Activated CD8-positive, alpha-beta memory T cell treated with anti-CD3 and anti-CD28 coated beads for 1 hour (primary cell): ENCODE measurements at places on chromosomes 5 and 9.

GRCh38 chr9:120693700-120694008 lies 20.6 kb downstream of the MEGF9 start:
- DNase-seq: no peak

DNA sequence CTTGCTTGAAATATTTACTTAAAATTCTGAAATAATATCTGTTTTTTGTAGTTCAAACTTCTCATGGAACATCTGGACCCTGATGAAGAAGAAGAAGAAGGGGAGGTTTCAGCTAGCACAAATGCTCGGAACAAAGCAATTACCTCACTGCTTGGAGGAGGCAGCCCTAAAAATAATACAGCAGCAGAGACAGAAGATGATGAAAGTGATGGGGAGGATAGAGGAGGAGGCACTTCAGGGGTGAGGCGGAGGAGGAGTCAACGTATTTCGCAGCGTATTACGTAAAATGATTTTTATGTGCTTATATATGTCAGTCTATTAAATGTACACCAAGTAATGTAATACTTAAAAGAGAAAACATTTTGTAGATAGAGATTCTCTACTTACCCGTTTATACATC lies 185.4 kb downstream of the CPLANE1 start:
- no peak for DNase-seq

DNA sequence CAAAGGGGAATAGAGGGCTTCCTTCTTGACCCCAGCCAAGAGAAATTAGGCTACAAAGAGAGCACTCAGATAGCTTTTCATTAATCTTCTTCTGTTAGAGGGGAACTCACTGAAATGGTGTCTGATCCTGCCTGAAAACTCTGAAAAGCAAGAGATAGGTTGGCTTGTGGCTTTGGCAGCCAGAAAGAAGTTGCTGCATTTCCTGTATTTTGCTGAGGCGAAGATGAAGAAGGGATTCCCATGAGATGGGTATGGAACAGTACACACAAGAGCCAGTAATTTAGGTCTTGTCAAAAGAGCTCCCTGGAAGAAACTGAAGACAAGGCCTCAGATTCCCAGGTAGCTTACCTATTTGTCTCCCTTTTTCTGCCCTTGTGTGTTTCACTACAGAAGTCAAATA lies 120.9 kb upstream of the TARS1 start:
- no peak for DNase-seq

DNA sequence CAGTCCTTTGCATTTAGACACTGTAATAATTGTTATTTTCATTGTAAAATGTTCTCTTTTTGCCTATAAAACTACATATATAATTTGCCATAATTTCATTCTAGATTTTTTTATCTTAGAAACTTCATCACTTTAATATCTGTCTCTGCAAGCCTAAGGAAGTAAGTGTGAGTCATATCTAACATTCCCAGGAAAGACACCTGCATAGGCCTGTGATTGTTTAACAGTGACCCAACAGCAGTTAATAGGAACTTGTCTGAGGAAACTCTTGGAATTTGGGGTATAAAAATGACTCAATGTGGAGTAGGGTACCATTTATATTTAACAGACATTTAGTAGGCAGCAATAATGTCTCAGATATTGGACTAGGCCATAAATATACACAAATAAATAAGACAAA lies 229.2 kb upstream of the FAM174A start:
- no peak for DNase-seq

DNA sequence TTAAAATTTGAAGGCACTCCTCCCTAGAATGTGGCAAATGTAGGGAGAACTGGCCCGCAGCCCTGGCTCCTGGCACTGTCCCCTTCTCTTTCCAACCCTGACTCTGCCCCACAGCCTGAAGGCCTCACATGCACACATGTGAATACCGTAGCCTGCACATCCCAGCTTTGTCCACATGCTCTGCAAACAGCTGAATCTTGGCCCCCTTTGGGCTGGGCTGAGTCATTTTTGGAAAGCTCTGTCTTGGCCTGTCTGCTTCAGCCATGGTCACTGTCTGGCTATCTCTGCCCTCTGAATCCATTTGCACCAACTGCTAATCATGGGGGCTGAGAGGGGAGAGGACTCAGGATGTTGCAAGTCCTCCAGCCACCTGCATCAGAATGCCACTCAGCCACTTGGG lies 22.1 kb upstream of the GALNT10 start:
- no peak for DNase-seq

- no peak for DNase-seq
Observed at GRCh38 chr5:121763665-121764064, 88.0 kb upstream of the FTMT start.

- DNase-seq: no peak
Observed at GRCh38 chr9:21993007-21993406, 1.2 kb downstream of the CDKN2A start.

DNA sequence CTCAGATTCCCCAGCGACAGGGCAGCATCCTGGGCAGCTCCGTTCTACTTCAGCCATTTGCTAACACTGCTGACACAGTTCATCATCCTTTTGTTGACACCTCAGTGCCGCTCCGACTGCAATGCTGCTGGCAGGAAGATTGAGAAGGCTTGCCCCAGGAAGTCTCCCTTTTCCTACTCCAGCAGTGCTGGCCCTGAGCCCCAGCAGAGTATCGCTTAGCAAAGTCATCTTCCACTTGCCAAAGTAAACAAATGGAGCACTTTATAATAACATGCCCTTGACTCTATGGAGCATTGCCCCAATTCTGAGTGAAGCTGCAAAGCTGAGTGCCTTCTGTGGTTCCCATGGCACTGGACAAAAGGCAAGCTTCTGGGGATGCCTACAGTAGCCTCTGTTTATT lies 32.2 kb downstream of the PRLR start:
- DNase-seq: no peak

- no peak for DNase-seq
Observed at GRCh38 chr5:73321757-73322436, 126.7 kb downstream of the FOXD1 start.

GRCh38 chr9:1505489-1505888 lies 455.3 kb downstream of the DMRT2 start:
- DNase-seq: no peak

- no peak for DNase-seq
Observed at GRCh38 chr5:96919754-96920197, 16.1 kb upstream of the LNPEP start.

DNA sequence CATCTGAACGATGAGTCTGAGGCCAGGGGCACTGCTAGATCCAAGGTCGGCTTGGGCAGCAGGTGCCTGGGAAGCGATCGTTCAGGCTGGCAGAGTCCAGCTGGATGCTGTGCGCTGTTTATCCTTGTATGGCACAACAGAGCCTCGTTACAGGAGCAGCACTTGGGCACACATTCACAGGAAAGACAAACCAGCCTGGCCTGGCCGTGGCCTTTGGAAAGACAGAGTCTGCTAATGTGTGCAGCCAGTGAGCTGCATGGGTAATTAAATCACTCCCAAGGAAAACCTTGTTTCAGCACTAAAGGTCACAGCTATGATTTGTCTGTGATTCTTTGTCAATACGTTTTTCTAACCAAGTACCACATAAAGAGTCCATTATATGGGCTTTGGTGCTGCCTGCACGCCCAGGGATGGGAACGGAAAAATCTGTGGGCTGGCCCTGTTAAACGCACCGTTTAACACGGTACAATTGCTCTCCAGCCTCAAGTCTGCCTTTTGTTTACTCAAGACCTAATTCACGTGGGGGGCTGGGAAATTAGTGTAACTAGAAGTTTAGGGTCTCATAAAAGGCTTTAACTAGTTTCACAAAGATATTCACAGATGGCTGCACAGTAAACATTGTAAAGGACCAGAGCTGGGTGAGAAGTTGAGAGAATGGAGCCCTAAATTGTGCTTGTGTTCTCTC lies 509.3 kb downstream of the KDM4C start:
- DNase-seq: no peak

GRCh38 chr5:138459311-138459933 lies 5.9 kb upstream of the EGR1 start:
- DNase-seq: peak; percentile 68

- DNase-seq: no peak
Observed at GRCh38 chr5:55191165-55191564, 18.2 kb upstream of the CDC20B start.
